Activated CD8-positive, alpha-beta memory T cell treated with anti-CD3 and anti-CD28 coated beads for 48 hours (primary cell): ENCODE measurements at places on chromosomes 5 and 9.

GRCh38 chr9:105328872-105329718 is 84.6 kb downstream of the SLC44A1 start:
- DNase-seq = no peak

- DNase-seq = no peak
Measured at GRCh38 chr5:81251922-81252321, 18.8 kb downstream of the CKMT2 start.

- DNase-seq = no peak
Measured at GRCh38 chr5:102262688-102263087, 33.4 kb downstream of the SLCO4C1 start.

DNA sequence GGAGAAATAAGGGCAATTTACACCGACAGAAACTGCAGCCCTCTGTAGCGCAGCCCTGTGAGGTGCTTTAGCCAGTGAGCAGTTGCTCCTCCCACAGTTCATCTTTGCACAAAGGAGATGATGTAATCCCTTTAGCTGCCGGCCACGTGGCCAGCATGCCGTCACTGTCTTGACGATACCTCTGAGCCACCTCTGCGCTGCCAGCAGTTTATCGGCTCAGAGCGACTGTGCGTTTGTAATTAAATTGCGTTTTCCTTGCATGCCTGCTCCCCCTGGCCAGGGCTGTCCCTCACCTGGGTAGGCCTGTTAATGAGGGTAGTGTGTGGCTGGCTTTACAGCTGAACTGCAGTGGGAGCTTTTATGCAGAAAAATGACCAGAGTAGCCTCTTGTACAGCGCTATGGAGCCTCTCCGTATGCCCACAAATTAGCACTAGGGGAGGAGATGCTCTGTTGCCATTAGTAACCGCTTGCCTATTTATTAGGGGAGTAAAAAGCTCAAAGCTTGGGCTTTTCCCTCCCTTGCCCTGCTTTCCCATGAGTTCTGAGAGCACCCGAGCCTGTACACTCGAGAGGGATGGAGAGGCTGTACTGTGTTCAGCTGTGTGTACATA is 107.0 kb downstream of the TRIO start:
- no peak for DNase-seq

GRCh38 chr9:37286530-37287175 is 135.8 kb upstream of the GRHPR start:
- DNase-seq = no peak

- DNase-seq = no peak
Measured at GRCh38 chr5:6550628-6551027, 82.2 kb downstream of the NSUN2 start.

DNA sequence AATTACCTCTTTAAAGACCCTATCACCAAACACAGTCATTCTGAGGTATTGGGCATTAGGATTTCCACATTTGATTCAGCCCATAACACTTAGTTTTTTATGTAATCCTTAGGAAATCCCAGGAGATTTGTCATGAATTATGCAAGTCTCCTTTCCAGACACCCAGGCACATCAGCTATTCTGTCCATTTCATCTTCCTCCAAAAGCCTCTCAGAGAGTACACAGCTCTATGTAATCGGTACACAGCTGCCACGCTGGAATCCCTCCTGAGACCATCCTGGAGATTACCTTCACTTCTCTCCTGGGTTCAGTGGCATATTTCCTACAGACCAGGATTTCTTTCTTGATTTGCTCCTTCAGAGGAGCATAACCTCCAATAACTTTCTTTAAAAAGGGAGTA is 2309.8 kb upstream of the WWC1 start:
- DNase-seq = no peak

DNA sequence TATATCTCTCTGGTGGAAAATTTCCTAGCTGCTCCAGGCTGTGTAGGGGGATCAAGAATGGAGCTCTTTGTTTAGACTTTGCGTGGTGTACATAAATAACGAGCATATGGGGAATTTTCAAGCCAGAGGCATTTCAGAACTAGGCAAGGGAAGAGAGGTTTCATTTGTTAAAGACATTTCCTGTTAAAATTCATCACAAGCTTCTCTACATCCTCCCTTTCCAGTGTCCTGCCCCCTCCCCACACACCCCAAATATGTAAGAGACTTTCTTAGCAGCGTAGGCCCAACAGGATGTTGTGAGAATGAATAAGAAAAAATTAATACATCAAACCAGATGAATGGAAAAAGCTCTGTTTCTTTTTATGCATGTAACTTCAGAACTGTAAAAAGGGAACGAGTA is 150.3 kb downstream of the GPBP1 start:
- DNase-seq = no peak

DNA sequence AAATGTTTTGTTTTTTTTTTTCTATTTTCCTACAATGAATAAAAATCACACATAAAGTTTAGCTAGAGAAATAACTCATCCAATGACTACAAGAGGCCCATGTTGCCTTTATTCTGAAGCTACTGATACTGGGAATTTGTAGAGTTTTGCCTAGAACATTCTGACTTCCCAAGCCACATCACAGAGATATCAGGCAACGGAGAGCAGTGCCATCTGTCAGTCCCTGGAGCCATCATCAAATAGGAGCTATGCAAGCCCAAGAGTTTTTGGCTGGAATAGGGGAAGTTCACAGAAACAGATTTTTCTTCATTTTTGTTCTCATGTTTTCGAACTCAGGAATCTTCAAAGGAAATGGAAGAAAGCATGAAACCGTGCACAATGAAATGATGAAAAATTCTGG is 896.6 kb downstream of the TLE1 start:
- DNase-seq = no peak

DNA sequence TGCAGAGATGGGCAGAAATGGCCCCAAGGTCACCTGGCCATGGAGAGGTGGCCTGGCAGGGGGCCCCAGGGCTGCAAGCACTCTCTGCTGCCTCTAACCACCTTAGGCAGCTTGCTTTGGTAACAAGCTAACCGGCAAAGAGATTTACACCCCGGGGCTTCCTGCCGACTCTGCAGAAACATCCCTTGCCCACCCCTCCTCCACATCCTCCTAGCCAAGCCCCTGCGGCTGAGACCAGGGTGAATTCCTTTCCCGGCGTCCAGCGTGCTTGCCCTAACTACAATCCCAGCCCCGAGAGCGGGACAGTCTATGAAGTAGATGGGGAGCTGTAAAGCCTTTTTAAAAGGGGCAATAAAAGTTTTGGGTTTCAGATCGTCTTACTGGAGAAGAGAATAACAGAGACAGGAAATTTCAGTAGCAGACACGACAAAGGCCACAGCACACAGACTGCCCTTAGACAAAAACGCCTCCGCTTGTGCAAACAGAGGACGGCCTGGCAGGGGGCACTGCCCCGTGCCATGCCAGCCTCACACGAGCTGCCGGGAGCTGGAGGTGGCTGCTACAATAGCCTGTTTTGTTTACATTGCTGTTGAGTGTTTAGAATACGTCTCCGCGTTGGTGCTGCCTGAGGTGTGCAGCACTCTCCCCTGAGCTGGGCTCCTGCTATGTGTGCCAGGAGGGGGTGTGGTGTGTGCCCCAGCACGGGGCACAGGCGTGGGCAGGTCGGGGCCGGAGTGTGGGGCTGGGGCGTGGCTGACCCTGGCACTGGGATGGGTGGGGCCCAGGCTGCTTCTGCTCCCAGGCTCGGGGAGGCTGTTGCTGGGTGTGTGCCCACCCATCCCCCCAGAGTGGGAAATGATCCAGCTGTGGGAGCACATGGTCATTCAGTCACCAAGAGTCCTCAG is 15.3 kb downstream of the MYMK start:
- DNase-seq = no peak
